IMR-90 (cell line): ENCODE measurements at places on chromosomes 1 and 21. TPM values are rescaled to one million over a fixed set of nuclear protein-coding genes. Genes with fewer than 3 reads are reported as not detected.

Gene TTC34
- 0.09 and 0.11 TPM in 2 replicates for polyA plus RNA-seq

Gene ZNF683
- not detected in 2 replicates for polyA plus RNA-seq

Gene TAF13
- polyA plus RNA-seq = 28.0 and 42.5 TPM in 2 replicates

Gene AMY1B
- not detected in 2 replicates for polyA plus RNA-seq

DNA sequence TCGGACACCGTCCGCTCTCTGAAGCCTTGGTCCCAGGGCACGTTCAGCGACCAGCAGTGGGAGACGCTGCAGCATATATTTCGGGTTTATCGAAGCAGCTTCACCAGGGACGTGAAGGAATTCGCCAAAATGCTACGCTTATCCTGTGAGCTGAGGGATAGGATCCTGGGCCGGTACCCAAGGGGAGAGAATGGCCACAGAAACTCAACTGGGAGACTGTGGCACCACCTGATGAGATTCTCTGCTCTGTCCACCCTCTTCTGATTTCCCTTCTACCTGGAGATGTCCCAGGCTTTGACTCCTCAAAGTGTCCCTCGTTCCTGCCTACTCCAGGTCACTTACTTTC lies 855 bp downstream of the CD1D start:
- DNase-seq = no peak

DNA sequence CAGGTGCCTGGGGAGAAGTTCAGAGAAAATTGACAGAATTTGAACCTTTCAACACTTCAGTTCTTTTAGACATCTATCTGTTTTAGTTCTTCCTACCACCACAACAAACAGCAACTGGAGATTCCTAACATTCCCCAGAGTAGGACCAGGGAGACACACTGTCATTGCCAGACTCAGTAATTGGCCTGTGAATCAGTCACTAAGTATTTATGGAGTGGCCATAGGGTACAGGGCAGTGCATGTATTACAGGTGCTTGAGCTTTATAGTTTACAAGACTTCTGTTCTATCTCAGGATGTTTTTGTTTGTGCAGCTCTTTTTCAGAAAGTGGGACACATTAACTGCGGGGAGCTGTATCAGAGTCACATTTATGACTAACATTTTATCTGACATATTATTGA lies 1.7 kb downstream of the CDC14A start:
- DNase-seq = peak; percentile 14

GRCh38 chr21:43306911-43307676 lies 119.8 kb downstream of the SIK1 start:
- peak; percentile 28 for DNase-seq

- DNase-seq = no peak
Observed at GRCh38 chr1:115791816-115792215, 23.3 kb upstream of the CASQ2 start.

DNA sequence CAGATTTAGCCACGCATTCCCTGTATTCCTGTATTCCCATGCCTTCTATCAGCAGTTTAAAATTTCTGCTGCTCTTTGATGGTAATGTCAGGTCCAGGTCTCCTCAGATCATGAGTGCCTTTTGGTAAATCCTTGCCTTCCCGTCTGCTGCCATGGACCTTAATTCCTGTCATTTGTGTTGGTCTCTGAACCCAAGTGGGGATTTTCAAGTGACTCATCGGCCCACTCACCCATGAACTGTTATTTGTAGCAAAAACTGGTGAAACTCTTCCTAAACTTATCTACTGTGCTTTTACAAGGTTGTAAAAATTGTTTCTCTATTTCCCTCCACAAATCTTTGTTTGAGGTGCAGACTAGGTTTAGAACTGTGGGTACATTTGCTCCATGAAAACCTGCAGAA lies 47.4 kb downstream of the ACTN2 start:
- DNase-seq = no peak

DNA sequence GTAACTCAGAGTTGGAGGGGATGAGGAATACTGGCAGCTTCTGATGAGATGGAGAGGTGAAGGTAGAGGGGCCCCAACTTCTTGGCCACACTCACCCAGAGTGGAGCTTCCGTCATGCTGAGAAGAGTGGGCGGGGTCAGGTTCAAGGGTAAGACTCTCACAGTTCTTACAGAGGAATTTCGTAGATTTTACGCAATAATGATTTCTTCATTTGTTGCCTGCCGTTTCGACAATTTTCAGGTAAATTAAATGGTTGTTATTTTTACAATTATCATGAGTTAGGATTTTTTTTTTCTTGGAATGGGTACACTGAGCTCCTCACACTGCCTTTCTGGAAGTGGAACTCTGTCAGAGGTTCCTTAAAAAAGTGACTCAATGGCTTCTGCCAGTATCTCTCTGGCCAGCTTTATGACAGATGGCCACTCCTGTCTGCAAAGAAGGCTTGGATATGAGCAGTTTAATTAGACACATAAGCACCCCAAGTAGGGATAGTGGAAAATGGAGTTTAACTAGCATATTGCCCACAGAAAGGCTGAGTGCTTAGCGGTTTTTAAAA lies 13.8 kb upstream of the NLRP3 start:
- DNase-seq = no peak

DNA sequence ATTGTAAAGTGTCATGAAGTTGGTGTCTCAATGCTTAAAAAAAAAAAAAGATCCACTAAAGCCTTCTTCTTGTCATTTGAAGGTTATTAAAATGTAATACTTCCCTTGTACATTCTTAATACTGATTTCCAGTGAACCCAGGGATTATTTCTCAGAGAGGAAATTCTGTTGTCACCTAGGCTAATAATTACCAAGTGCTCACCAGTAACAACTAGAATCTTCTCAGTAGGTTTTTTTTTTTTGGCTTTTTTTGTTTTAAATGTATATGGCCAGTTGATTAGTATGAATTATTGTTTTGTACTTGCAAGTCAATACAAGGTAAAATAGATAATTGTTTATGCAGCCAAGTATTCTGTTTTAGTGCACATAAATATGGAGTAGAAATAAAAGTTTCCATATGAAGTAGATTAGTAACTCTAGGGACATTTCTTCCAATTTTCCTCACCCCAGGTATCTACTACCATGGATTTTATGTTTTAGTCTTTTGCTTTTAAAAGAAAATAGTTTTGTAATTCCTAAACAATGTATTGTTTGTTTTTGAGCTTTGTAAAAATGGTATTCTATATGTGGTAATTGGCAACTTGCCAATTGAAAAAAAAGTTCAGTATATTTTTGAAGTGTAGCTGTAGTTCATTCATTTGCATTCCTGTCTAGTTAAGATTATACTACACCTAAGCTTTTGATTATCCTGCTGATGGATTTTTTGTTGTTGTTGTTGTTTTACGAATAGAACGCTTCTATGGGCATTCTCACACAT lies 21.9 kb downstream of the LAMC1 start:
- no peak for DNase-seq

GRCh38 chr1:13725714-13726175 lies 25.8 kb downstream of the PRDM2 start:
- peak; percentile 25 for DNase-seq

DNA sequence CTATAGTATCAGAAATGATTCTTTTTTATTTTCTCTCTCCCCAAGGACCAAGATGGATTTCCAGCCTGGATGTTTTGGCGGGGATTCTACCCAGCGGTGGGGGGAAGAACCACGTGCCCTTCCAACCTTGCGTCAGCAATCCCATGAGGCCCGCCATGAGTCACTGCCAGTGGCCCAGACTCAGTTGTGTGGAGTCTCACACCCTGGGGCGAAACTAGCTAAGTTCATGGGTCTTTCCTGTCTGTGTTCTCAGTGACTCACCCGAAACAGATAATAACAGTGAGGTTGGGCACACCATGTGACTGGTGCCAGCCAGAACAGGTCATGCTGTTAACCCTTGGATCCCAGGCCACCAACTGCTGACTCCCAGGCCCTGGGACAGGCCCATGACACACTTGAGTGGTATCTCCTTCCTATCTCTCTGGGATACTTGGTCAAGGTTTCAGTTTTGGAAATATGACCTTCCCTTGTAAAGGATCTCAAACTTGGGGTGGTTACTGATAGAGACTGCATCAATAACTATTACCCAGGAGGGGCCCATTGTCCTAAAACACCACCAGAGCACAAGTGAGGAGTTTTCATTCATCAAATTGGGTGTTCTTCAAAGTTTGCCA lies 98.0 kb upstream of the DUSP10 start:
- DNase-seq = peak; percentile 44

DNA sequence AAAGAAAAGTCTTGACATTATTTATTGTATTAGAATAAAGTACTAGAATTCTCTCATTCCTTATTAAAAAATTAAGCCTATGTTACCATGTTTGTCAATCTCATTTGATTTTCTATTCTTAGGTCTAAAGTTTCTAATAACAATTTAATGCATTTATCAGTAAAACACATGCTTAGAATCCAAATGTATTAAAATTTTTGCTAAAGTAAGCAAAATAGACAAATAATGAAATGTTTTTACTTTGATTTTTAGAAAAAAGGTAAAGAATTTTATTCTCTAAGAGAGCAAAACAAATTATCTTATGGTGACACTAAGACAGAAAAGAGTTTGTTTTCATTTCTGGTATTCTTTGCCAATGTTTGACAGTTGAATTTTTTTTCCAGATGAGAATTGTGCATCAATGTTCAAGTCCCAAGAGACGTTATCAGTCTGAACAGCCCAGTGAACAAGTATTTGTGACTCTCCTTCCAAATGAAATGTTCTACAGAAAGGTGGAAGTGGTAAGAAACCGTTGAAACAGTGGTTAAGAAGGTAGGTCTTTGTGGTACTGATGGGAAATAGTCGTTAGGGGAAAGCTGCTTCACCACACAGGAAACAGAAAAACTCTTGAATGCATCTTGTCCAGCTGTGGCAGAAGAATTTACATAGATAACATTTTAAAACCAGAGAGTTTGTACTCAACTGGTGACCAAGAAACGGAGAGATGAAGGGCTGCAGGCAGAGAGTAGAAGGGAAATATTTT lies 402.5 kb downstream of the PTPRC start:
- DNase-seq = no peak

GRCh38 chr1:82632155-82632554 lies 831.4 kb downstream of the ADGRL2 start:
- no peak for DNase-seq

DNA sequence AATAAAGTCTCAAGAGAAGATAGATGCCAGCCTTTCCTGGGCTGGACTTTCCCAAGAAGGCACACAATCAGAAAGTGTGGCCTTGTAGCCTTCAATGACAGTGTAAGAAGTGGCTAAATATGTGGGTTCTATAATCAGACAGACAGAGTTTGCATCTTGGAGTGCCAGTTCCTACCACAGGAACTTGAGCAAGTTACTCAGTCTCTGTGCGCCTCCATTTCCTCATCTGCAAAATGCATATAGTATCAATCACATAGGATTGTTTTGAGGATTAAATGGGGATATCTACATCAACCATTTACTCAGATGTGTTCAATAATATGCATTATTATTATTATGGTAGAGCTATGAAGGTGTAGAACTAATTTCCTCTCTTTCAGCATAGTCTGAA lies 176.8 kb upstream of the PTBP2 start:
- DNase-seq = no peak

GRCh38 chr1:192538407-192539296 lies 36.9 kb upstream of the RGS1 start:
- peak; percentile 78 for DNase-seq

DNA sequence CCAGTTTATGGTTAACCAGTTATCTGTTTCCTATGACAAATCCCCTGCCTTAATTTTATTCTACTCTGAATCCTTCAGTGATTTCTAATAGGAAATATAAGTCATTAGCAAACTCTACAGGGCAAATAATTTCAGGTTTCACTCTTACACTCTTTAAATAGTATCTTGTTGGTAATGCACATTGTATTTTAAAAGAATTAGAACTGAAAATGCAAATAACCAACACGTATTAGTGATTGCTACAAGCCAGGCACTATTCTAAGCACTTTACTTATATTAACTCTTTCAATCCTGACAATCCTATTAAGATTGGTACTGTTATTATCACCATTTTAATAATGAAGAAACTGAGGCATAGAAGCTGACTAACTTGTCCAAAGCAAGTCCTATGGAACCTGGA lies 48.3 kb upstream of the LHX8 start:
- no peak for DNase-seq
